Activated CD4-positive, alpha-beta memory T cell treated with anti-CD3 and anti-CD28 coated beads for 36 hours (primary cell): ENCODE measurements at places on chromosomes 7 and 10. TPM values are rescaled to one million over a fixed set of nuclear protein-coding genes. Genes with fewer than 3 reads are reported as not detected.

NRAP gene
- not detected for total RNA-seq

TRIM50 gene
- not detected for total RNA-seq

GPR37 gene
- total RNA-seq: not detected

OAT gene
- total RNA-seq: 38.1 TPM

PKD2L1 gene
- not detected for total RNA-seq

RPEL1 gene
- total RNA-seq: 0.10 TPM

WNT2 gene
- total RNA-seq: not detected

PAPSS2 gene
- 0.40 TPM for total RNA-seq

LMOD2 gene
- total RNA-seq: not detected

CNPY1 gene
- total RNA-seq: not detected

GPER1 gene
- 0.22 TPM for total RNA-seq

COPS6 gene
- 98.2 TPM for total RNA-seq

MYL10 gene
- not detected for total RNA-seq

CYP3A7 gene
- not detected for total RNA-seq

SLC18A3 gene
- total RNA-seq: not detected

TAS2R5 gene
- total RNA-seq: 0.93 TPM

DUSP5 gene
- 171 TPM for total RNA-seq

HOXA10 gene
- total RNA-seq: not detected

SLC13A1 gene
- total RNA-seq: not detected

INHBA gene
- not detected for total RNA-seq

GPC2 gene
- total RNA-seq: 4.8 TPM

OR2A7 gene
- 2.2 TPM for total RNA-seq

ANXA8 gene
- total RNA-seq: not detected

KEL gene
- total RNA-seq: 0.55 TPM

SEPTIN14 gene
- total RNA-seq: not detected

SYNPO2L gene
- total RNA-seq: not detected

RELN gene
- total RNA-seq: not detected

GHRHR gene
- not detected for total RNA-seq

ELAPOR2 gene
- 4.0 TPM for total RNA-seq

ELN gene
- total RNA-seq: not detected
